ENCODE measurements at places on chromosomes 13 and 19.

DNA sequence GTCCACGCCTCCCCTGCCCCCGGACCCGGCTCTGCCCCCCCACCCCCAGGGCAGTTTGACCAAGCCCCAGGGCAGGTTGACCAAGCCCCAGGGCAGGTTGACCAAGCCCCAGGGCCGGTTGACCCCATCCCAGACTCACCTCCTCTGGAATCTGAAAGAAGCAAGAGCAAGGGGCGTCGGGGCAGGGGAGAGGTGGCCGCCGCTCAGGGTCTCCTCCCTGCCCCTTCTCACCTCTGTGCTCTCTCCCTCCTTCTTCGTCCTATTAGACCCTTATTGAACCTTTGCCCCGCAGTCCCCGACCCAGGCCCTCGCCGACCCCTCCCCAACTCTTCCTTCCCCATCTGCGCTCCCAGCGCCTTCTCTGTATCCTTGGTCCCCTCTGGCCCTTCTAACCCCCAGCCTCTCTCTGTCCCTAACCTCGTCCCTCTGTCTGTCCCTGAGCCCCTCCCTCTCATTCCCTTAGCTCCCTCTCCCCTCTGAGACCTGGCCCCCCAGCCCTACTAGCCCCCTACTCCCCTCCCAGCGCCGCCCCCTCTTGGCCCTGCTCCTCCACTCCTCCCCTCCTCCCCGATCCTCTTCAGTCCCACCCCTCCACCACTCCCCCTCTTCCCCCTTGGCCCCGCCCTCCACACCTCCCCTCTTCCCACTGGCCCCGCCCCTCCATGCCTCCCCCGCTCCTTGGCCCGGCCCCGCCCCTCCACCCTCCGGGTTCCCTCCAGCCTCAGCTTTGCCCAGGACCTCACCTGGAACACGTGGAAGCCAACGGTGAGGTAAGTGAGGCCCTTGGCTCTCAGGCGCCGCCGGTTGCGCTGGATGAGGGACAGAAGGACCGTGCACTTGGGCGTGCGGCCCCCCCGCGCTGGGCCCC, 7.6 kb downstream of the CAPN12 start:
- no peak for DNase-seq

DNA sequence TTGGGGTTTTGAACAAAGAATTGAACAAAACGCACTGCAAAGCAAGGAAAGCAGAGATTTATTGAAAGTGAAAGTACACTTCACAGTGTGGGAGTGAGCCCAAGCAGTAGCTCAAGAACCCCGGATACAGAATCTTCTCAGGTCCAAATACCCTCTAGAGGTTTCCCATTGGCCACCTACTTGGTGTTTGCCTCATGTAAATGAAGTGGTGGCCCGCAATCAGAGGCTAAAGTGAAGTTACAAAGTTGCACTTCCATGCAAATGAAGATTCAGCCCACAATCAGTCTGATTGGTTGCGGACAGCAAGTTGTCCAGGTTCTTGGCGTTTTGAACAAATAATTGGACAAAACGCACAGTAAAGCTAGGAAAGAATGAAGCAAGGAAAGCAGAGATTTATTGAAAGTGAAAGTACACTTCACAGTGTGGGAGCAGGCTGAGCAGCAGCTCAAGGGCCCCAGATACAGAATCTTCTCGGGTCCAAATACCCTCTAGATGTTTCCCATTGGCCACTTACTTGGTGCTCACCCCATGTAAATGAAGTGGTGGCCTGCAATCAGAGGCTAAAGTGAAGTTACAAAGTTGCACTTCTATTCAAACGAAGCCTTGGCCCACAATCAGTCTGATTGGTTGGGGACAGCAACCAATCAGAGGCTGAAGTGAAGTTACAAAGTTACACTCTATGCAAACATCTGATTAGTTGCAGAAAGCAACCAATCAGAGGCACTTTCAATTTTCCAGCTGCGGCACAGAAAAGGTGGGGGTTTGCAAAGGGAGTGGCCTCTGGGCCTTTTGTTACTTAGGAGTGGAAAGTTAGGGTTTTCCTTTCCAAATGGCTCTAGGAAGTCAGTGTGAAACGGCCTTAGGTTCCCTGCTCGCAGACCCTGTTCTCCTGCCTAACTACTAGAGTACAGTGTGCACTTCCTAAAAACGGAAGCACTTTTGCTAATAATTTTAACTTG, 4.8 kb upstream of the TM9SF2 start:
- no peak for DNase-seq

DNA sequence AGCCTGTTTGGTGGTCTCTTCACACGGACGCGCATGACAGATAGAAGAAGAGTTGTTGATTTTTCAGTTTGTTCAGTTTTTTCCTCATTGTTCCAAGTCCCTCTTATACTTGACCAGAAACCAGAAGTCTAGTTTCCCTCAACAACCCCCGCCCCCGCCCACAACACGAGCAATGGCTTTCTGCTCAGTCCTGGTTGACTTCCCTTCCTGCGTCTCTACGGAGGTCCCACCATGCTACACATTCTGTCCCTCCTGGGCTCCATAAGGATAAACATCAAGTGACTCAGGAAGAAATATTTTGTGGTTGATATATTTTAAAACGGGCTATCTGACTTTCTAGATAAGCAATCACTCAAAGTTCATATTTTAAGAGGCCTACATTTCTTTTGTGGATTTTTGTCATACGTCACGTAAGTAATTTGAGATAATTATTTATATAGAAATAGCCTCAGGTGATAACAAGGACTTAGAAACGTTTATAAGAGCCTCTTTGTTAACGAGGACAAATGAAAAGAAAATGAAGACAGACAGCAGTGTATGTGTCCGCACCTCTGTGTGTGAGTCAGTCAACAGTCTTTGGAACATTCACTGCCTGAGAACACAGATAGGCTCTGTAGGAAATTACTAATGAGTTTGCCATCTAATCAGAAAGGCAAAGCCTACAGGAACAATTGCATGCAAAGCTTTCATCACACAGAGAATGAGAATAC, 214.4 kb downstream of the RAP2A start:
- no peak for DNase-seq

DNA sequence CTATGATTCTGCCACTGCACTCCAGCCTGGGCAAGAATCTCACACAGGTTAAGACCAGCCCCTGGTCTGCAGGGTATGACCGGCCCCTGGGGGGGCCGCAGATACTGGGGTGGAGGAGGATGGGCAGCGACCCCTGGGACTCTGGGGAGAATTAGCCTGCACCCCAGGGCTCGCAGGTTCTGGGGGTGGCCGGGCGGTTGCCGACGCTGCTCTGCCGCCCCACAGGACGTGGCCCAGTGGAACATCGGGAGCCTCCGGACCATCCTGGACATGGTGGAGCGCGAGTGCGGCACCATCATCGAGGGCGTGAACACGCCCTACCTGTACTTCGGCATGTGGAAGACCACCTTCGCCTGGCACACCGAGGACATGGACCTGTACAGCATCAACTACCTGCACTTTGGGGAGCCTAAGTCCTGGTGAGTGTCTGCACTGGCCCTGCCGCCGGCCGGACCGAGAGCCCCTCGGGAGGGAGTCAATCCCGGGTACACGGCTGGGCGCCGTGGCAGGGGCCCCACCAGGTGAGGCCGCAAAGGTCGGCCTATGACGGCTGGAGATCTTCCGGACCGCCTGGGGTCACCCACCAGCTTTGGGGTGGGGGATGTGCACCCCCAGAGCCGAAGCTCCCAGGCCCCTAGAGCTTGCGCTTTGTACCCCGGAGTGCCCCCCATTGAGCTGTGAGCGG, 78.5 kb downstream of the KDM4B start:
- DNase-seq = no peak

DNA sequence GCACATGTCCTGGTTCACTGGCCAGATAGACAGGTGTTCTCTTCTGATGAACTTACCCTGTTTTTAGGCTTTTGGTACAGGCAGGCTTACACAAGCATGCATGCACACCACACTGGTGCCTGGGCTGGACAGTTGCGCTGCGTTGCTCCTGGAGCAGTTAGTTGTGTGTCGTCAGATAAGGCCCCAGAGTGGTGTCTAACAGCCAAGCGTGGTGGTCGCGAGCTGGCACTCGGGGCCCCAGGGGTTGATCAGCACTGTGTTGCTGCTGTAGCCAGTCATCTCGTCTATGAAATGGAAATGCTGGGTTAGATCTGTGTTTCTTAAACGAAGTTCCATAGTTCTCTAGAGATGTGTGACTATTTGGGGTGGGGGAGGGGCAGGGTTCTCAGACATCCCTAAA, 24.6 kb upstream of the TEX29 start:
- no peak for DNase-seq

- no peak for DNase-seq
Observed at GRCh38 chr13:36142735-36143134, 11.6 kb upstream of the DCLK1 start.

- no peak for DNase-seq
Observed at GRCh38 chr19:51000981-51001380, 423 bp downstream of the KLK8 start.

GRCh38 chr19:11581740-11582139, 4.3 kb upstream of the ACP5 start:
- DNase-seq = no peak

- DNase-seq = no peak
Observed at GRCh38 chr13:73061473-73061872, 2.7 kb downstream of the KLF5 start.

GRCh38 chr13:74210693-74211393, 76.6 kb upstream of the KLF12 start:
- DNase-seq = no peak

GRCh38 chr13:46577696-46578589, 25.0 kb downstream of the LRCH1 start:
- no peak for DNase-seq

DNA sequence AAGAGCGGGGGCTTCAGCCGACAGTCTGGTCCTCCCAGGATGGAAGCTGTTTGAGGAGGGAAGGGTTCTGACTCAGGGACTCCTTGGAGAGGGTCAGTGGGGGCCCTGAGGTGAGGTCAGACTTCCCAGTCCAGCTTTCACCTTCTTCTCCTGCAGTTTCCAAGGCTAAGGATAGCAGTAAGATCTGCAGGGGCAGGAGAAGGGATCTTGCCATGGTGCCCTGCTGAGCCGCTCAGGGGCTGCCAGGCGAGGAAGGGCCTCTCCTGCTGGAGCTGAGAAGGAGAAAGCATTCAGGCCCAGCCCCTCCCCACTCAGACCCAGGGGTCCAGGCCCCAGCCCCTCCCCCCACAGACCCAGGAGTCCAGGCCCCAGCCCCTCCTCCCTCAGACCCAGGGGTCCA, 1.5 kb downstream of the KLK7 start:
- no peak for DNase-seq

GRCh38 chr13:104385404-104385803, 1319.2 kb upstream of the SLC10A2 start:
- no peak for DNase-seq

DNA sequence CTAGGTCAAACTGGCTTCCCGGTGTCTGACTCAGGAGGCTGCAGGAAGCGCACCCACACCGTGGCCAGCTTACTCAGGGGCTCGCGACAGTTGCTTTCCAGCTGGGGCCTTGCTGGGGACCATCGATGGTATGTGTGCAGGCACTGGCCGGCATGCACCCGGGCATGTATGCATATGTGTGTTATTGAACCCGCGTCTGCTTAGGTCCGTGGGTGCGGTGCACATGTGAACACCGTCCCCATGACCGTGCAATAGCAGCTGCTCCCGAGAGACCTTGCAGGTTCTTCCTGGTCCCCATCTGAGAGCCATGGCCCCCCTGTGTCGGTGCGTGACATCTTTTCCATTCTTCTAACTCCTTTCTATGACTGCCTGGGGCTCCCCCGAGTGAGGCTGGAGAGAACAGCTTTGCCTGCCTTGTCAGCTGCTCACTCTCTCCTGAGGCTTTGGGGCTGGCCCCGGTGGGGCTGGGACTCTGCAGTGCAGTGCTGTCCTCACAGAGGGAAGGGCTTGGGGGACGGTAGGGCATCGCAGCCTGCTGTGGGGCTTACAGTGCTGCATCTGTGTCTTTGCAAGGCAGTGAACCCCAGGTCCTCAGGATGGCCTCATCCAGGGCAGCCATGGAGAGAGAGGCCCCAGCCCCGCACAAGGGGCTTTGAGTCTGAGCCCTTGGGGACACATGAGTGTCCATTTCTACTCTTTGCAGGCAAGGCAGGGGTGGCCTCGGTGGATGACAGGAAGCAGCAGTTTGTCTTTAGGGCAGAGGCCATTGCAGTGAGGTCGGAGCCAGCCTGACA, 65.1 kb downstream of the CHST8 start:
- no peak for DNase-seq

DNA sequence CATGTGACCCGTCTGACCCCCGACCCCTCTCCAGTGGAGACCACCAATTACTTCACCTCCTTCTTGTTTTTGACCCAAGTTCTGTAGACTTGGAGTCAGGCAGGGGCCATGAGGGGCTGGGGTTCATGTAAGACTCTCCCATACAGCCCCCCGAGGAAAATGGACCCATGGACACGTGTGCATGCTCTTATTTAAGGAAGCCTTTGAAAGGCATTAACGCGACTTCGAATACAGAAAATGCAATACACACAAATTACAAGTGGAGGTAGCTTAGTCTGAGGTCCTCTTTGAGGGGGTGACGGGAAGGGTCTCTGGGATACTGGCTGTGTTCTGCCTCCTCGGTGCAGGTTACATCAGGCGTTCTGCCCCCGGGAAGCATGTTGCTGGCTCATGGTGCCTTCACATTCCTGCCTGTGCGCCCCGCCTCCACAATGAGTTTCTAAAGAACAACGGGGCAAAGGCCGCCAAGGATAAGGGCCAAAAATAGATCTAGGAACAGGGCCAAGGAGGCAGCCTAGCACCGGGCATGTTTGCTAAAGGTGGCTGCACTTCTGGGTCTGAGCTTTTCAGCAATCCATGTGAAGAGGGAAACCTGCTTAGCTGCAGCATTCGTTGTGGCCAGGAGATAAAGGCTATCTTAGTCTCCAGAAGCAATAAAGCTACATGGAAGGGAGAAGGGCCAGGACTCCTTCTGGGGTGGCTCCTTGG, 54.5 kb downstream of the RAB20 start:
- no peak for DNase-seq

DNA sequence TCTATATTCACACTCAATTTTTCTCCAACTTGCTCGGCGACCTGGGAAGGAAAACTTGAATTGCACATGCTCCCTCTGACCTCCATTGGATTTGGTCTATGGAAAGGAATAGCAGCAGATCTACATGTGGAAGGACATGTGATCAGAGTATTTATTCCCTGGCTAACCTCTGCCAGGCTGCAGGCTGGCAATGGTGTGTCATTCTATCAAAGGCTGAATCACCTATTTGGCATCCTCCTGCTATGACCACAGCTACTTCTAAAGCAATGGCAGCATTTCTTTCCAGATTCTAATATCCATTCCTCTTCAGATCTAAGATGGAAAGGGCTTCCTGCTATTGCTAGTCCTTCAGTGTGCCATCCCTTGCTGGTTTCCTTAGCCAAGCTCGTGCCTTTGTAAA, 144.3 kb upstream of the FREM2 start:
- DNase-seq = no peak

- no peak for DNase-seq
Observed at GRCh38 chr13:93775507-93776108, 549.0 kb downstream of the GPC6 start.

Measured in right renal pelvis (tissue), 4 donors.